ENCODE measurements at places on chromosomes 11 and 22.

DNA sequence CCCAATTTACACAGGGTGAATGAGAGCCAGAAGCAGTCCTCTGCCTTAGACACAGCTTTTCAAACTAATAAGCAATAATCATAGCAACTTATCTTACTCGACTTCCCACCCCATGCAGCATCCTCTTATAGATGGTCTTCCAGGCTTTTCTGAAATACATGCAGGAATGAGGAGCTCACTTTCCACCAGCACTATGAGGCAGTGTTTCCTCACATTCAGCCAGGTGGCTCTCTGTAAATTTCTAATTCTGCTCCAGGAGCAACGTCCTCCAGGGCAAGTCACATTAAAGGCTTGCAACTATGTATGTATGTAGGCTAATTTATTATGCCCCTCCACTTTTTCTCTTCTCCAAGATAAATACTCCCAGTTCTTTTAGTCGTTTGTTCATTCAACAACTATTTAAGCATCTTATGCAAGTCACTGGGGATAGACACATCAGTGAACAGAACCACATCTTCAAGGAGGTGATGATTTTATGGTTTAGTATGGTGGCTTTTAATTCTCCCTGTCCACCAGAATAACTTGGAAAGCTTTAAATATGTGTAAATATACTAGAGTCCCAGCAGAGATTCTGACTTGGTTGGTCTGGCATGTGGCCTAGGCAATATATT, 59.9 kb downstream of the PAK1 start:
- no peak for DNase-seq

- DNase-seq: no peak
These were observed 31.1 kb upstream of the RDX start for GRCh38 chr11:110327508-110327907.

GRCh38 chr11:33258631-33259205, 1.5 kb downstream of the HIPK3 start:
- DNase-seq: no peak

GRCh38 chr22:38718414-38718813, 12.7 kb downstream of the GTPBP1 start:
- DNase-seq: no peak

DNA sequence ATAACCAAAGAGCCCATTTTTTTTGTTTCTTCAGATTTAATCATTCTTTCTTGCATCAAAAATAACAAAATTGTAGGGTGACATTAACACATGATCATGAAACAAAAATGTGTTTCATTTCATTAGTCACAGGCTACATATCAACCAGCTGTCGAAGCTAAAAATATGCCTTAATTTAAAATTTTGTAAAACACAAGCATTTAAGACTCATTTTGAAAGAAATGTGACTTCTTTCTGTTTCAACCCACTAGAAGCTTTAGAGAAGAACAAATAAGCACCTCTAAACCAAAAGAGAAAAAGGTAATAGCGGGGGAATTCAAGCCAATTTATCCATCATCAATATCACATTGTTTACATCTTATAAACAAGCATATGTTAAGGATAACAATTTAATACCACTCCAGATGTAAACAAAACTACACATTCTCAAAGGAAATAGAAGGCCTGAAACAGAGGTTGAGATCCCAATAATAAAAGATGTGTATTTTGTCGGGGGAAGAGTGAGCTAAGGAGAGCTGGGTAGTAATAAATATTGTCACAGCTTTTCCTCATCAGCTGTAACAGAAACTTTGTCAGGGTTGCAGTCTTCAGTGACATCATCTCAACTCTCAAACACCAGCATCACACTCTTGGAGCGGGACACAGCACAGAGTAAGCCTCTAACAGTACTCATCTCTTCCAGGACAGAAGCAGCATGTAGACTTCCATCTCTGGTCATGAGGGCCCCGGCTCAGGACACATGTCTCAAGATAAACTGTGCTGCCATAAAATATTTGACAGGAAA, 42.0 kb downstream of the ALG9 start:
- DNase-seq: peak; percentile 18

- no peak for DNase-seq
These were observed 48.6 kb upstream of the UCP3 start for GRCh38 chr11:74057249-74058151.

DNA sequence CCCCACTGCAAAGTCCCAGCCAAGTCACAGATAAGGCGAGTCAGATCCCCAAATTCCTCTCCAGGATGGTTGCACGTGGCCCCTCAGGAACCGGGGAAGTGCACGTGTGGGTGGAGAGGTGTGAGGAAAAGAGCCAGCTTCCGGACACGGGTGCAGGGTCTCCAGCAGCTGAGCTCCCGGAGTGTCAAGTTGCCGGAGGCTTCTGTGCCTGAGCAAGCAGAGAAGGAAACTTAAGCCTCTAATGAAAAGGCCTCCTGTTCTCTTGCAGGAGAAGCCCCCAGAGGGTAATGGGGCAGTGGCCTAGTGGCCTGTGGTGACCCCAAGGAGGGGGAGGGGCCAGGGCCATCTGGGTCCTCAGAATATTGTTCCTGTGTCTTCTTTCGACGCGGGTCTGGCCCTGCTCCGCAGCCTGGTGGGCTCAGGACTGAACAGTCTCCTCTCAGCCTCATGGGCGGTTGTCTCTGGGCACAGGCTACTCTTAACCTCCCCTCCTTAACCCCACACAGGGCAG, 147.9 kb downstream of the FEZ1 start:
- no peak for DNase-seq

- DNase-seq: no peak
These were observed 27.7 kb downstream of the PRCP start for GRCh38 chr11:82872377-82873150.

GRCh38 chr11:17012712-17013547, 1.3 kb downstream of the PLEKHA7 start:
- DNase-seq: no peak

- no peak for DNase-seq
These were observed 20.3 kb upstream of the MRPL17 start for GRCh38 chr11:6703247-6704063.

GRCh38 chr11:120710354-120711131, 199.0 kb downstream of the GRIK4 start:
- DNase-seq: no peak

DNA sequence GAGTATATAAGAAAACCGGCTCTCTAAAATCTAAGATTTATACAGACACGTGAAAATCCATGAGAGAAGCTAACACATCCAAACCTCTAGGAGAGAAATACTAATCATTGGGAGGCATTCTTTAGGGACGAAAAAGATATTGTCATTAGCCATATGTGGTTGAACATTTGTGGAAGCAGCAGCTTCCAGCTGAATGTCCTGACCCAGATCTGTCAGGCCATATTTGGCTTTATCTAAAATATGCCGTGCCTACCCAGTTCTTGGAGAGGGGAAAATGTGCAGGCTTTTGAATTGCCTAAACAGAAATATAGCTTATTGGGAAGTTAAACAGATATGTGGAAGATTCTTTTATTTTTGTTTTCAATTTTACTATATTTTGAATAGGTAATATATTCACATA, 6.4 kb downstream of the CCDC89 start:
- DNase-seq: no peak

GRCh38 chr11:2234963-2235362, 35.4 kb downstream of the ASCL2 start:
- DNase-seq: no peak

- DNase-seq: no peak
These were observed 18.2 kb upstream of the OR10W1 start for GRCh38 chr11:58286249-58286648.

GRCh38 chr11:84236436-84236835, 950.3 kb upstream of the CCDC90B start:
- no peak for DNase-seq

- DNase-seq: no peak
These were observed 61.5 kb downstream of the CACNG2 start for GRCh38 chr22:36641902-36642640.

DNA sequence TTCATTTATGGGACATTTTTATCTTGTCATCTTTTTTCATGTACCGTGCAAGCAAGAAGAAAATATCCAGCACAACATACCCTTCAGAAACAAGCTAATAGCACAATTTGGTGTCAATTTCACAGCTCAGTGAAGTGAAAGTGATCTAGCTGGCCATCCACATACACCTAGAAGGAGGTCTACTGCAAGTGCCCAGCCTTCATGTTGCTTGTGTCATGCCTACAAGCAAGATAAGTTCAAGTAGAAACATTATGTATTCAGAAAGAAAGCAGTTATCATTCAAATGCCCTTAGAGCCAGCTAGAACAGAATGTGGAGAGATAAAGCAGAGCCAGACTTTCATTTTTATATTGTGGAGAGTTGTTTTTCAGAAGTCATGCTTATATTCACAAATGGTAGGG, 325.7 kb upstream of the PITPNB start:
- no peak for DNase-seq

DNA sequence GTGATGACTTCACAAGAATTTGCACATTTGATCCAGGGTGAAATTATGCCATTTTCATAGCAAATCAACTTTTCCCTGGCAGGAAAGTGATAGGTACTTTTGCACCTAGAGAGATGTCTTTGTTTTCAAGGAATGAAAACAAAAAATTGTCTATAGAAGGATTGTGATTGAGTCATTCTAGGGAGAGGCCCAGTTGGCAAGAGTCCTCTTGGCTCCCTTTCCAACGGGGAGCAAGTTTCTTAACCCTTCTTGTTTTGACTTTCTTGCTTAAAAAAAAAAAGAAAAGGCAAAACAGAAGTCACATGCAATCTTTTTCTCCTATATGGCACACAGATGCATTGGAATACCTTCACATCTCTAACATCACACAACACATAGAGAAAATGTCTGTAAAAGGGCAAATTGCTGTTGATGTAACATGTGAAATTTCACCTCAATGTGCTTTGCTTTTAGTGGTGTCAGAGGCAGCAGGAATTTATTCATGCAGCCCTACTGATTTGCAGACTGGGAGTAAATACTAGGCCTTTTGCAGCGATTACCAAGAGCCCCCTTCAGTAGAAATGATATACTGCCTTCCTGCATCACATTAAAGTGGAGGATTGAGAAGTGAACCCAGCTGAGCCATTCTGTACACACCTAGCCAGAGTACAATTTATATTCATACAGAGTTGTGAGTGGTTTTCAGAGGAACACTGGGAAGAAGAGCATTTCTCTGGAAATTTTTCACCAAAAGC, 290.7 kb upstream of the MPPED2 start:
- DNase-seq: no peak

- peak; percentile 5 for DNase-seq
These were observed 141.1 kb downstream of the RCN1 start for GRCh38 chr11:32231909-32232493.

GRCh38 chr11:125947419-125948277, 1.8 kb downstream of the VSIG10L2 start:
- DNase-seq: no peak

DNA sequence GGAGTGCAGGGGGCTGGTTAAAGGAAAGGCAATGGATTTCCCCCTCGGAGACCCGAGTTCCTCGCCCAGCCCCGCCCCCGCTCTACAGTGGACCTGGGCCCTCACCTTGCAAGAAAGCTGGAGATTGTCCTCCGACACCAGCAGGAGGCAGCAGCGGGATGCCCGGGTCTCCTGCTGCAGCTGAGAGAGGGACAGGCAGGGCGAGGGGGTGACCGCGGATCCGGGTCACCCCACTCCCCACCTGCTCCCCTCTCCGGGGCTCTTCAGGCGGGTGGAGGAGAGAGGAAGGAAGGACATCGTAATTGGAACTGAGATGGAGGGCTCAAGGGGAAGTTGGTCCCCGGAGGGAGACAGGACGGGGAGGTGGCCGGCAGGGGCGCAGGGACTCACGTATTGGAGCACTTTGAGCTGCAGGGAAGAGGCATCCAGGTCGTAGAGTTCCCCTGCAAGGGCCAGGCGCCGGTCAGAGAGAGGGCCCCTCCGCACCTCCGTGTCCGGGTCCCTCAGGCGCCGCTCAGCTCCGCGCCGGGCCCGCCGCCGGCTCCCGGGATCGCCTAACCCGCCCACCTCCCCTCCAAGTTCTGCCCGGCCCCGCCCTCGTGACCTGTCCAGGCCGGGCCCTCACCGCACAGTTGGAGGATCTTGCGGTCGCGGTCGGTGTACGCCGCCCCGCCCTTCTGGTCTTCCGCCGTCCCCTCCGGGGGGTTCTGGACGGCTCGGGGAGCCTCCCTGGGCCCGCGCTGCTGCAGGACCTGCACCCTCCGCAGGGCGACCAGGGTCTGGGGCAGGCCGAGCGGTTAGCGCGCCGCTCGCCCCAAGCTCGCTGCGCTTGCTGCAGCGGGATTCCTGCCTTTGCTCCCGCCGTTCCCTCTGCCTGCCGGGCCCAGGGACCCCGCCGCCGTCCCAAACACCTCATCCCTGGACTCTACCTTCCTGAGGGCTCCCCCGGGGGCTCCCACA, 84.1 kb downstream of the PDE2A start:
- no peak for DNase-seq

DNA sequence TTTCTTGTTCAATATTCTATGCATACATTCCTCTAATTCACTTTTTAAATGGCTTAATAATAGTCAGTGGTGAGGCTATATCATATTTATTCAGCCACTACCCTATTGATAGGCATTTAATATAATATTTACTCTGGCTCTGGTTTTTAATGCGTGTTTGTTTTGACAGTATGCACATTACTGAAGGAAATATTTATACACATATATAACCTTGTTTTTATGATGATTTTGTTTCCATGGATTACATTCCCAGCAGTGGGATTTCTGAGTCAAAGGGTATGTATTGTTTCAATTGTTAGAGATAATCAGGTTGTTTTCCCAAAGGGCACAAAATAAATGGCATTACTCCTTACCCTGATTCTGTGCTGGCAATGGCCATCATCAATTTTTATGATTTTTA, 105.8 kb downstream of the UVRAG start:
- no peak for DNase-seq

All from GM18507 (cell line).